Stimulated activated CD4-positive, alpha-beta T cell treated with anti-CD3 and anti-CD28 coated beads, Interleukin-15, amount 100 ng/mL, for 48 hours (primary cell): ENCODE measurements at places on chromosomes 12 and 14.

- no peak for DNase-seq
Measured at GRCh38 chr12:52579468-52580465, 6.1 kb upstream of the KRT74 start.

GRCh38 chr12:67452119-67452805 lies 183.1 kb downstream of the CAND1 start:
- DNase-seq = peak; percentile 15

GRCh38 chr14:101066826-101067510 lies 163.4 kb upstream of the RTL1 start:
- DNase-seq = no peak

DNA sequence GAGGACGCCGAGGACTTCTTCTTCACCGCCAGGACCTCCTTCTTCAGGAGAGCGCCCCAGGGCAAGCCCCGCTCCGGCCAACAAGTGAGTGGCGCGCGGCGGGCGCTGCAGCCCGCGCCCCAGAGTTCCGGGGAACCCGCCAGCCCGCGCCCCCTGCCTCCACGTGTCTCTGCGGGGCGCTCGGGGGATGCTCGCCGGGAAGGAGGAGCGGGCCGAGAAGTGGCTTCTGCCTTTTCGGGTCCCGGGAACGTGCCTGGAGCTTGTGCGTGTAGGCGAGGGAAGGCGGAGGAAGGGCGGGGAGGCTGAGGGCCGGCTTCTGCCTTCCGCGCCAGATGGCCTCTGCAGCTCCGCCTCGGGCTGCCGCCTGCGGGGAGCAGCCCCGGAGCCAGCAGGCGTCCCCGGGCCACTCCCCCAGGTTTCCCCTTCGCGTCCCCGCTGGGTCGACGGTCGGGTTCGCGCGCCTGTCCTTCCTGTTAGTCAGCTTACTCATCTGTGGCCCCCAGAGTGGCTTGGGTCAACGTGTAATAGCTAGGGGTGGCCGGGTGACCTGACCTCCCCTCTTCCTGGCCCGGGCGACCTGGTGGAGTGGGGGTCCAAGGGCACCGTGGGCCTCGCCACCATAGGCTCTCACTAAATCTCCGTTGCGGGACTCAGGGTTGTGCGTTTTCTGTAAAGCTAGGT lies 505 bp downstream of the RASSF3 start:
- DNase-seq = peak; percentile 32

- DNase-seq = no peak
Measured at GRCh38 chr12:82886671-82887340, 200.1 kb downstream of the TMTC2 start.

- no peak for DNase-seq
Measured at GRCh38 chr12:124191024-124191359, 103.9 kb upstream of the RFLNA start.

DNA sequence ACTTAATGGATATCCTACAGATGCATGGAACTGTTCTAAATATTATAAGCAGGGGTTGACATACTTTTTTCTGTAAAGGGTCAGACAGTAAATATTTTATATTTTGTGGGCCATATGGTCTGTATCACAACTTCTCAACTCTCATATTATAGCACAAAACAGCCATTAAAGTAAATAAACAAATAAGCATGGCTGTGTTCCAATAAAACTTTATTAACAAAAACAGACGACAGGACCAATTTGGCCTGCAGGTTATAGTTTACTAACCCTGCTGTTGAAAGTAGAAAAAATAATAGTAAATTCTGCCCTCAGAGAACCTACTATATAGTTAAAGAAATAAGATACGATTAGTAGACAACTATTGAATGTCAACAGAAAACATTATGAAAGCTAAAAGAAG lies 17.5 kb downstream of the ATG2B start:
- no peak for DNase-seq

DNA sequence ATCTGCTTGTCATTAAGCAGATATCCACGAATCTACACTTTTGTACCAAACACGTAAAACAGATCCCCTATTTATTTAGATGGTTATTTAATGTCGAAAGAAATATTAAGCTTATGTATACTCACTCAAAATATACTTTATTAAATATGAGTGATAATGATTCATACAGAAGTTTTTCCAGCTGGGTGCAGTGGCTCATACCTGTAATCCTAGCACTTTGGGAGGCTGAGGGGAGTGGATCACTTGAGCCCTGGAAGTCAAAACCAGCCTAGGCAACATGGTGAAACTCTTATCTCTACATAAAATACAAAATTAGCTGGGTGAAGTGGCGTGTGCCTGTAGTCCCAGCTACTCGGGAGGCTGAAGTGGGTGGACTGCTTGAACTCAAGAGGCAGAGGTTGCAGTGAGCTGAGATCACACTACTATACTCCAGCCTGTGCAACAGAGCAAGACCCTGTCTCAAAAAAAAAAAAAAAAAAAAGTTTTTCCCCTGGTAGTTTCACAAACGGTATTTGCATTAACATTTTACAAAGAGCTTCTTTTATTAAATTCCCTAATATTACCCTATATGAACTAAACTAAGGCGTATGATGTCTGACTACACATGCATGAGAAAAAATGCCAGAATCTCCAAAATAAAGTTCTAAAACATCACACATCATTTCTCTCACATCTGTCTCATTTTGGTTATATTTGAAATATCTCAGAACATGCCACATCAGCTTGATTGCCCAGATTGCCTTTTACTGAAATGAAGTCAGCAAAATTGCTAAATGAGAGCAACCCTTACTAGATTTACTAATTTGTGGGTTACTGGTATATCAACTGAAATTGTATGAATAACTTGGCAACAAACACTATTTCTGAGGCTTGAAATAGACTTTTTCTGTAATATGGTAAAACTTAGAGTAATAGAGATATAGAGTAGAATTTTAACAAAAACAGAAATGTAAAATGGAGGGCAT lies 74.9 kb downstream of the PAWR start:
- DNase-seq = no peak
